Activated CD4-positive, alpha-beta T cell treated with anti-CD3 and anti-CD28 coated beads, Interleukin-2, amount 50 U/mL, for 1 hour (primary cell): ENCODE measurements at places on chromosomes 4 and X.

DNA sequence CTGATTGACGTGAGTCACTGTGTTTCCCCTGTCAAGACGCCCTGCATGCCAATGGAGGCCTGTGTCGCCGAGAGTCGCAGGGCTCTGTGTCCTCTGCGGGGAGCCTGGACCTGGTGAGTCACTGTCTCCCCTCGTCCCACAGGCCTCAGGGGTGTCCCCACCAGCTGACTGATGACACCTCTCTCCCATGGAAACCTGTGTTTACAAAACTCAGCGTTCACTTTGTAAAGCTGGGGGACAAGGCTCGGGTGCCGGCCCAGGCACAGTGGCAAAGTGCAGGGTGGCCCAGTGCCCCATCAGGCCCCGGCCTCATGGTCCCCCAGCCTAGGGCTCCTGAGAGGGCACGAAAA lies 21.2 kb upstream of the HGFAC start:
- no peak for DNase-seq

- no peak for DNase-seq
Measured at GRCh38 chrX:39144323-39144722, 343.1 kb downstream of the MID1IP1 start.

DNA sequence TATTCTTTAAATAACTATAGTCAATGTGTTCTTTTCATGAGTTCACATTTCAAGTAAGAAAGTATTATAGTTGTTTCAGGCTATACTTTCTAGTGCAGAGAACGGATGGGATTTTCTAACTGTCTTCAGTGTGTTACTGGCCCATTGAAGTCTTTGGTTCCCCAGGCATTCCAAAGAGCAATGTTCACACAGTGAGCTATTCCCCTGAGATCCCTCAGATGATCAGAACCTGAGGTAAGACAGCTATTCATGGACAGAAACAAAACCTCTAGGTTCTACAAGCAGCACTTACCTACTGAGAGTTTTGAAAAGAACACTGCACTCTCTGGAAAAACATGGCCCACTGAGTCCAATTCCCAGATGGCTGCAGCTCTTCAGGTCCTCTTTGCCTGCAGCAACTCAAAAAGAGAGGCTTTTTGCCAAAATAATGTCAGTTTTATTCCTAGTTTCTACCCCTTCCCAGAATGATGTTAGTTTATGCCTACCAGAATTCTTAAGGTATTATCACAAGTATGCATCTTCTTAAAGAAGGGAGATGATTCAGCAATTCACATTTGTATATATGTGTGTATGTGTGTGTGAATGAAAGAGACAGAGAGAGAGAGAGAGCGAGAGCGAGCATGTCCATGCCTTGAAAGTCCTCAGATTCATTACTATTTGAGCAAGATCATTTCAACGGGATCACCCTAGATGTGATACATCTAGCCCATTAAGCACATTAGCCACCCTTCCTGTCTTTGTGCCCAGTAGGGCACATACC lies 146.1 kb downstream of the PDHA2 start:
- no peak for DNase-seq

- DNase-seq: no peak
Measured at GRCh38 chrX:86946569-86946968, 571.0 kb upstream of the KLHL4 start.

DNA sequence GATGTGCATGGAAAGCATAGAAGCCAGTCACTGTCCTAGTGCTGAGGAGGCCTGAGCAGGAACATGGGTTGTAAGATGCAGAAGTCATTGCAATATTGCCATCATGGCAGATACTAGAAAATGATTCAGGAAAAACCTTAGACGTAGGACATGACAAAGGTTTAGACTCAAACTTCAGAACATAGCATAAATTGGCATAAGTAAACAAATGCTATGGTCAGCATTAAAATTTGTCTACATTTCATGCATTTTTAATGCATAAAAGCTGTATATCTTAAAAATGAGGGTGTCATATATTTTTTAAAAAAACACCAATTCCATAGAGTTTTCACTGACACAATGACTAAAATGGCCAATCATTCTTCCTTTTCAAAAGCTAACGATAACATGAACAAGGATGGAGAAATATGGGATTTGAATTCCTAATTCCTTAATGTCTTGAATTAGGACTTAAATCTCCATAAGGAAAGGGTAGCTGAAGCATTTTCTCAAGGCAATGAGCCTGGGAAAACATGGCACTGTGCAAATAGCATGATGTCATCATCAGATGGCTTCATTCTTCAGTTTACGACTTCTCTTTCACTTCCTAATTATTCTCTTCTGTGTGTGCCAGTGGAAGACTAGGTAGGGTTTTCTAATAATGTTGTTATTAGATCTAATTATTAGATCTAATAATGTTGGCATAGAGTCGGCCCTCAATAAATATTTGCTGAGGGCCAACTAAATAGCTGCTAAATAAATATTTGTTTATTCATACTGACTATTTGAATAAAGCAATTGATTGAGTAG lies 125.1 kb upstream of the FRG1 start:
- no peak for DNase-seq

DNA sequence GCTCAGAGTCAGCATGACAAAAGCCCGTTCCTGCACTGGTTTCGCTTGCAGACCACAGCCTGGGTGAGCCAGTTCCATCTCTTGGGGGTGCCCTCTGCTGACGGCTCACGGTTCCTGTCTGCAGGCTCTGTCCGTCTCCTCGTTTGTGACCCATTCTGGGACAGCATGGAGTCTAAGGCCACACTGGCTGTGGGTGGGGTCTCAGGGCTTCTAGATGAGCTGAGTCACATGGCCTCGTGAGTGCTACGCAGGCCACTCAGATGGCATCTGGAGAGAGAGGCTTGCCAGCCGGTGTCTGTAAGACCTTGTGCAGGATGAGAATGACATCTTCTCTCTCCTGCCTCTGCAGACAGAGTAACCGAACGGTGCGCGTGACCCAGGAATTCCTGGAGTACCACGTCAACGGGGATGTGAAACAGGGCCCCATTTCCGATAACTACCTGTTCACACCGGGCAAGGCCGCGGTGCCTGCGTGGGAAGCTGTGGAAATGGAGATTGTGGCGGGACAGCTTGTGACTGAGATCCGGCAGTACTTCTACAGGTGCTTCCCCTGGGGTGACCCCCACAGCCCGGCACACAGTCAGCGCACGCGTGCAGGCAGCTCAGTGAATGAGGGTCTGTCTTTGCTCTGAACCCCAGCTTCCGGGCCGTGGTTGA lies 31.6 kb upstream of the MRFAP1 start:
- no peak for DNase-seq

GRCh38 chr4:78625073-78625472 lies 73.5 kb downstream of the ANXA3 start:
- DNase-seq: no peak

GRCh38 chrX:3066555-3066954 lies 25.3 kb downstream of the ARSF start:
- DNase-seq: no peak

- no peak for DNase-seq
Measured at GRCh38 chr4:30436394-30436793, 283.8 kb upstream of the PCDH7 start.

- no peak for DNase-seq
Measured at GRCh38 chr4:89598602-89599001, 238.4 kb downstream of the SNCA start.

DNA sequence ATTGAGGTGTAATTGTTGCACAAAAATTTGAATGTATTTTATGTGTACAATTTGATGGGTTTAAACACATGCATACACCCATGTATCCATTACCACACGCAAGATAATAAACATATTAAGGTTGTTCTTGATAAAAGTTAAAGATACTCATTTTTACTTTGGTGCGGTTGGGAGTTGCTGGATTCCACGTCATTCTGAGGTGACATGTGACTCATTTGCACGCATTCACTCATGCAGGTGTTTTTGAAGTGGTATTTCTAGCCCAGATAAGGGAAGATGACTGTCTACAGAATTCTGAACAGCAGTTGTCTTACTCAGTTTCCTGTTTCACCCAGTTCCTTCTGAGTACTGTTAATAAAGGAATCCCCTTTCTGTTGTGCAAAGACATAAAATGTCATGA lies 142.0 kb downstream of the RTL3 start:
- DNase-seq: peak; percentile 28

DNA sequence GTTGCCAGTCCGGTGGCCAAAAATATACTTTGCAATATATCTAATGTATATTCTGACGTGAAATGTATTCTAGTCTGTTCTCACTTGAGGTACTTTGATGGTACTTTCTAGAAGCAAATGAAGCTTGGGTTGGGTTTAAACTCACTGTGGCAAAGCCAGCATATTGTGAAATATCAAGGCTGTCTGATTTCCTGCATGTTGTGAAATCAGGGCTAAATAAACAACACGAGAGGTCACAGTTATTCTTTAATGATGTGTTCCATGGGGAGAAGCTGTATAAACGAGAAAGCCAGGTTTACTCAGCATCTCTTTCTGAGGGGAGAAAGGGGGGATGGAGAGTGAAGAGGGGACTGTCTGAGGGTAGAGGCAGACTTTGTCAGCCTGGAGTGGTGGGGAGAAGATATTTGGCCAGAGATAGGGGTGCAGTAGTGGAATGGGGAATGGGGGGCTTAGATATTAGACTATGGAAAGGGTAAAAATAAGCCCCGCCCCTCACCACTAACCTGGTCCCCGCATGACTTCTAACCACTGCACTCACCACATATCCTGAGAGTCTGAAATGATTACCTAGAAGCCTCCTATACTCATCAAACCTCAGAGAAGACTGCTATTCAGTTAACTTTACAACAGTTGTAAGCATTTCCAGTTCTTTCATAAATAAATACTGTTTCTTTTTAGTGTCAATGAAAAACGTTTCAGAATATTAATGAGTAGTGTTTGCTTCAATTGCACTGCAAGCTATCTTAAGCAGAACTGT lies 5.9 kb upstream of the SCARB2 start:
- DNase-seq: no peak

- no peak for DNase-seq
Measured at GRCh38 chr4:930028-930551, 2.0 kb downstream of the GAK start.

DNA sequence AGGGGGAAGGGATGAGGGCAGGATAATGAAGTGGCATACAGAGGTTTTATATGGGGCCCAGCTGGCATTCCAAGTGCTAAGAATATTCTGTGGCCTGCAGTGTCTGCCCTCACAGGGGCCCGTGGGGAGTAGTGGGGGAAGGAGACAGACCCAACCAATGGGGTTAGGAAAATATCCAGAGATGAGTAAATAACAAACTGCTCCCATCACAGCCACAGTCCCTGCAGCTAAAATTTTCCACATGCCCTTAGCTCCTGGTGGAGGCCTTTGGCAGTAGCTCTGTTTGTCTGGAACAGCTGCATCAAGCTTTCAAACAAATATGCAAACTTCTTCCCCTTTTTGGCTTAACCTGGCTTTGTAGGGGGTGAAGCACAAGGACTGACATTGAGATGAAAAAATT lies 3.1 kb downstream of the SRPX2 start:
- DNase-seq: no peak

- no peak for DNase-seq
Measured at GRCh38 chr4:145075742-145076468, 22.1 kb downstream of the ANAPC10 start.

GRCh38 chr4:53205970-53206369 lies 159.9 kb downstream of the SCFD2 start:
- no peak for DNase-seq

DNA sequence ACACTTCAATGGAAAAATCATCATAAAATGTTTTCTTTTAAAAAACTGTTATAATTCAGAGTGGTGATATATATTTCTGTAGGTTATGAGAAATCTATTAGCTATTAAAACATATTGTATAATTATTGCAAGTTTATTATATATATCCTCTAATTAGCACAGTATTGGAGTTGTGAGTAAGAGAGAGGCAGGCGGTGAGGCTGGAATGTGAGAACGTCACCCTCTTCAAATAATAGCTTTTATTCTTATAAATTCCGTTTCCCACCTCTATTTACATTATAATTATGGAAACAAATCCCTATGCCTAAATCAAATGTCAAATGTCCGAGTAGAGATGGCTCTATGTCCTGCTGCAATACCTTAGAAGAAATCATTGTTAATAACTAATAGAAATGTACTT lies 292.9 kb downstream of the ADGRL3 start:
- no peak for DNase-seq

GRCh38 chr4:76058302-76058701 lies 16.2 kb upstream of the ART3 start:
- no peak for DNase-seq

DNA sequence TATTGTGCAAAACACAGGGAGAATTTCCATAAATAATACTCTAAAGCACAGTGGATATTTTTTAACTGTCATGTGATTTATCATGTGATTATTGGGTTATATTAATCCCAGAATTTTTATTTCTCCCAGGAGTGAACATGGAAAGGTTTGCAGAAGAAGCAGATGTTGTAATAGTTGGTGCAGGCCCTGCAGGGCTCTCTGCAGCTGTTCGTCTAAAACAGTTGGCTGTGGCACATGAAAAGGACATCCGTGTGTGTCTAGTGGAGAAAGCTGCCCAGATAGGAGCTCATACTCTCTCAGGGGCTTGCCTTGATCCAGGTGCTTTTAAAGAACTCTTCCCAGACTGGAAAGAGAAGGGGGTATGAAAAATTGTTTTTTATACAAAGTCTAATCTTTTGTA lies 10.0 kb downstream of the ETFDH start:
- DNase-seq: no peak

- peak; percentile 26 for DNase-seq
Measured at GRCh38 chr4:128862608-128863311, 53.3 kb downstream of the JADE1 start.

GRCh38 chrX:2576793-2577192 lies 76.0 kb upstream of the DHRSX start:
- no peak for DNase-seq

GRCh38 chr4:184384810-184385557 lies 89.4 kb downstream of the IRF2 start:
- no peak for DNase-seq

GRCh38 chr4:82803746-82804145 lies 5.2 kb upstream of the SCD5 start:
- no peak for DNase-seq

DNA sequence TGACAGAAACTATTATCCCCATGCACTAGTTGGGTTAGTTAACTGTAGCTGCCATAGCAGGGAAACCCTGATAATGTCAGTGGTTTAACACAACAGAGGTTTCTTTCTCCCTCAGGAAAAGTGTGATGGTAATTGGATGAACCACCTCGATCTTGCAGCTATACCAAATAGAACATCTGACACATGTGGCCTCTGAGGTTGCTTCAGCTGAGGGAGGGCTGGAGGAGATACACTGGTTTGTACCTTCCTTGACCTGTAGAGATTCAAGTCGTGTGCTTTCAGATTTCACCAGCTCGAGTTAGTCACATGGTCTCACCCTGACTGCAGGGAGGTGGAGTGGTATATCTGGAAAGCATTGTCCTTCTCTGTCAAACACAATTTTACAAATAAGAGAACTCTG lies 147.2 kb upstream of the SFRP2 start:
- DNase-seq: no peak

DNA sequence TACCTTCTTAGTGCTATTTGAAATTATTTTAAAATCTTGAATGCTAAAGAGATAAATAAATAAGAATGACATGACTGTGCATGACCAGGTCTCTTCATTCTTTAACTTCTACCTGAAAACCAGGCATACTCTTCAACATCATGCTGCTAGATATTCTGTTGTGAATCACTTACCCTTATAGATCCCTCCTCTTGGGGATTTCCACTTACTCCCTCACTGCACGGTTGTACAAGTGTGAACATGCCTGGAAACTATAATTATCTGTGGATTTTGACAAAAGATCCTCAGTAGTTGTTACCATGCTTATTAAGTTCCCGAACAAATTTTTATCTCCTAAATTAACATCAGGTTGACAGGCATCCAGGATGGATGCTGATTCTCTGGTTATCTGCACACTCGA lies 54.3 kb downstream of the ADGRL3 start:
- no peak for DNase-seq

- peak; percentile 48 for DNase-seq
Measured at GRCh38 chr4:244471-244870, 60.8 kb downstream of the ZNF732 start.
